Bone marrow (tissue), 2 donors: ENCODE measurements at places on chromosomes 3 and 15.

GRCh38 chr3:65177960-65178376, 490.2 kb upstream of the ADAMTS9 start:
- no peak for DNase-seq

- no peak for DNase-seq
These were observed 10.4 kb downstream of the BCL6 start for GRCh38 chr3:187734841-187735240.

- DNase-seq, result peak; percentile 80
These were observed at the start of gene STT3B for GRCh38 chr3:31532587-31533168. Gene STT3B, plus strand, starts transcription at chr3:31532925. Its CDS starts 74 bp downstream, at chr3:31532999.

DNA sequence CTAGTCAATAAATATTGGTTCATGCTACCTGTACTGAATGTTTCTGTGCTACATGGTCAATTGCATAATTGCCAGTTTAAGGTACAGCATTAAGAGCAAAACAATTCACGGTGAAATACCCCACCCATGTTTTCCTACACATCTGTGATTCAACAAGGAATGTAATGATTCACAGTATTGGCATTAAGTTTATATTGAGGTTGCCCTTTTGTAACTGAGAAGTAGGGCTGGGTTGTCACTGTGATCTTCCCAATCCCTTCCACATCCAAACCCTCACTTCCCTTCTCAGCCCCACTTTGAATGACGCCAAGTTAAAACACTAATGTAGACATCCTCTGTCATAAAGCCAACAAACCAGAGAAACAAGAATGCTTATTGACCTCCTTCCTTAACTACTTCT, 112.0 kb upstream of the TJP1 start:
- DNase-seq, result no peak

- DNase-seq, result no peak
These were observed 239.7 kb upstream of the ICE2 start for GRCh38 chr15:60718661-60719069.

GRCh38 chr3:13365390-13366379, 54.4 kb downstream of the NUP210 start:
- no peak for DNase-seq

- no peak for DNase-seq
These were observed 394.1 kb downstream of the SOX2 start for GRCh38 chr3:182105875-182106274.

- no peak for DNase-seq
These were observed 17.8 kb downstream of the PLXNA1 start for GRCh38 chr3:127000761-127001160.

DNA sequence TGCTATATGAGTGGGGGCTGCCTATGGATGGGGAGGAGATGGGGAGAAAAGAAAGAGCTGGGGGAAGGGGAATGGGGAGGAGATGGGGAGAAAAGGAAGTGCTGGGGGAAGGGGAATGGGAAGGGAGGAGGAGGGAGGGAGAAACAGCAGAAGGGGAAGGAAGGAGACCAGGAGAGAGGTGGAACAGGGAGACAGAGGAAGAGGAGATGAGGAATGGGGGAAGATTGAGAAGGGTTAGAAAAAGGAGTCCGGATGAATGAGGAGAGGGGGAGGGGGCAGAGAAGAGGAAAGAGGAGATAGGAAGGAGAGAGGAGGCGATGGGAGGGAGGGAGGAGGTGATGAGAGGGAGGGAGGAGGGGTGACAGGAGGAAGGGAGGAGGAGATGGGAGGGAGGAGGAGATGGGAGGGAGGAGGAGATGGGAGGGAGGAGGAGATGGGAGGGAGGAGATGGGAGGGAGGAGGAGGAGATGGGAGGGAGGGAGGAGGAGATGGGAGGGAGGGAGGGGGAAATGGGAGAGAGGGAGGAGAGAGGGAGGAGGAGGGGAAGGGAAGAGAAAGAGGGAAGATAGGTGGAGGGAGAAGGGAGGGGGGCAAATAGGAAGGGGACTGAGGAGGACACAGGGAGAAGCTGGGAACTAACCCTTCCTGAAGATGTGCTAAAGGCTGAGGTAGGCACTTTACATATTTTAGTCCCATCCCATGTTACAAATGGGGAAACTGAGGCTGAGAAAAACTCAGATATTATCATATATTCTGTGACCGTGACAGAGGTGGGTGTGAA, 6.6 kb upstream of the BCL2L10 start:
- DNase-seq, result no peak

DNA sequence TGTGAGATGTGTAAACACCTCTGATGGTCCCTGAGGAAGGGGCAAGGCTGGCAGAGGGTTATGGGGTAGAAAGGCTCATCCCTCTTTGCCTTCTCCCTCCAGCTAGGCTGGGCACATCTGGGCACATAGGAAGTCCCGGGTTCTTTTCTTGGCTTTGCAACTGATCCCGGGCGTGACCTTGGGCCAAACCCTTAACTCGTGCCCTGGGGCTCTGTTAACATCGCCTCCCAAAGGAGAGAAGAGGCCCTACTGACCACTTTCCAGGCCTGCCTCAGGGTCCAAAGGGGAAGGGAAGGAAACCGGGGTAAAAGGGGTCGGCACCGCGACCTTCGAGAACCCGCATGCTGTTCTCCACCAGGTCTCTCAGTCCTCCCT, 549 bp downstream of the C3orf18 start:
- no peak for DNase-seq

- peak; percentile 67 for DNase-seq
These were observed 353.5 kb downstream of the MCTP2 start for GRCh38 chr15:94584833-94585244.
